ENCODE measurements at places on chromosomes 12 and 14.

DNA sequence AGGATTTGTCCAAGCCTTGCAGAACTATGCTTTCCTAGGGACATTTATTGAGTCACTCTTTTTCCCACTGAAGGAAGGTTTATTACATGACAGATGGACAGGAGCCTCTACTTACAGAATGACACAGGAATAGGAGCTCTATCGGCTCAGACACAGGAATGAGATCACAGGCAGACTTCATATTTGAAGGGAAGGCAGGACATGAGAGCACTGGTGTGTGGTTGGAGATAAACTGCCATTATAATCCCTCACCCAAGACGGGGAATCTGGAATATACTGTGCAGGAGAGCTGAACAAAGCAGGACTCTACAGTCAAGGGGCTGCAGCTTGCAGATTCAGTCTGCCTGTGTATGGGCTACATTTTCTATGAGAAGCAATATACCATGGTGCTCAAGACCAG, 26.8 kb upstream of the IL22 start:
- no peak for DNase-seq

GRCh38 chr14:34300882-34301734, 160.9 kb downstream of the SPTSSA start:
- no peak for DNase-seq

DNA sequence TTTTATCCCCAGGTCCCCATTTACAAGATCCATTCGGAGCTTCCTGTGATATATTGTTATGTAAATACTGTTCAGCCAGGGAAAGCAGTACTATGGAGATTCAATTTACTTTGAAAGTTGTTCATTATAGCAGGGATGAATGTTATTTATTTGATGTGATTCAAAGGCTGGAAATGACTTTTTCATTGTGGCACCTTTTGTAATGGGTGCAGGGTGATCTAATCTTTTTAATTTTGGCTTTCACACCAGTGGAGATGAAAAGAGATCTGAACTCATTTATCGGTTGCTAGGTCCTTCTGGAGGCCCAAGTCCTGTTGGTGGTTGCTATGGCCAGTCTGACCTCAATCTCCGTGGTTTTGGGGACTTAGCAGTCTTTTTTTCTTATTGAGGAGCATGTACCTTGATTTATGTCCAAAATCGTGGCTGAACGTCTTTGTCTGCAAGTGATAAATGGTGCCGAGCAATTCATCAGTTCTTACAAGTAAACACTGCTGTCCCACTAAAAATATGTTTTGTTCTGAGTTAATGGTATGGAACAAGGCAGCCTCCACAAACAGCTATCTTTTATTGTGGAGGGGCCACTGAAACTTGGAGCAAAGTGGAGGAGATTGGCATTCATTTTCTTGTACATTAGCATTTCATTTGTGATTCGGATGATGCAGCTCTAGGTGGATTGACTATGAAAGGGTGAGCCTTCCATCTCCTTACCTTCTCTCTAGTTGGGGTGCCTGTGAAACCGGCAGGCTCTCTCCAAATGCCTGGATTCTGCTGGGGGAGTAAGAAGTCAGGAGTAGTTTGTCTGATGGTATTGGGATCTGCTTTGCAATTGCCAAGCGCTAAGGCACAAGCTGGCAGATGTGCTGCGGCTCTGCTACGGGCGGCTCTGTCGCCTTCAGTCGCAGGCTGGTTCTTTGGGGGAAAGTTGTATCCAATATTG, 2.0 kb downstream of the RMST start:
- DNase-seq, result no peak

- DNase-seq, result no peak
Observed at GRCh38 chr12:24561882-24562770, 386.8 kb downstream of the BCAT1 start.

GRCh38 chr12:82708061-82708879, 21.6 kb downstream of the TMTC2 start:
- DNase-seq, result no peak

- DNase-seq, result no peak
Observed at GRCh38 chr12:45355730-45356129, 139.8 kb downstream of the ANO6 start.

- no peak for DNase-seq
Observed at GRCh38 chr14:65290830-65291229, 121.7 kb upstream of the FUT8 start.

- DNase-seq, result no peak
Observed at GRCh38 chr12:43579206-43579605, 27.2 kb upstream of the ADAMTS20 start.

DNA sequence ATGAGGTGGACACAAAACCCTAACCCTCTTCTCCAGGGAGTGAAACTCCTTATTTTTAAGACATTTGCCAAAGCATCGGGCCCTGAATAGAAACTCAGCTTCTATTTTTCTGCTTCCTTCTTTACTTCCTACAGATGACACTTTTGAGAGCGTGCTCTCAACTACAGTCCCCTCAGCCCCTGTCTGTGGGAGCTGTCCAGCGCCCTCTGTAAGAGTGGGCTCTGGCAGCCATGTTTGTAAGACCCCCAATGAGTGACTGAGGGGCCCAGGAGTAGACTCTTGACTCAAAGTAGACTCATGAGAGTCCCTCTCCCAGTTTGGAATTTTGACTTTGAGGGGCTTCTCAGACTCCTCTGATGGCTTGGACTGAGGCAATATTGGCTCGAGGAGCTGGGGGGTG, 25.5 kb upstream of the BATF start:
- no peak for DNase-seq

DNA sequence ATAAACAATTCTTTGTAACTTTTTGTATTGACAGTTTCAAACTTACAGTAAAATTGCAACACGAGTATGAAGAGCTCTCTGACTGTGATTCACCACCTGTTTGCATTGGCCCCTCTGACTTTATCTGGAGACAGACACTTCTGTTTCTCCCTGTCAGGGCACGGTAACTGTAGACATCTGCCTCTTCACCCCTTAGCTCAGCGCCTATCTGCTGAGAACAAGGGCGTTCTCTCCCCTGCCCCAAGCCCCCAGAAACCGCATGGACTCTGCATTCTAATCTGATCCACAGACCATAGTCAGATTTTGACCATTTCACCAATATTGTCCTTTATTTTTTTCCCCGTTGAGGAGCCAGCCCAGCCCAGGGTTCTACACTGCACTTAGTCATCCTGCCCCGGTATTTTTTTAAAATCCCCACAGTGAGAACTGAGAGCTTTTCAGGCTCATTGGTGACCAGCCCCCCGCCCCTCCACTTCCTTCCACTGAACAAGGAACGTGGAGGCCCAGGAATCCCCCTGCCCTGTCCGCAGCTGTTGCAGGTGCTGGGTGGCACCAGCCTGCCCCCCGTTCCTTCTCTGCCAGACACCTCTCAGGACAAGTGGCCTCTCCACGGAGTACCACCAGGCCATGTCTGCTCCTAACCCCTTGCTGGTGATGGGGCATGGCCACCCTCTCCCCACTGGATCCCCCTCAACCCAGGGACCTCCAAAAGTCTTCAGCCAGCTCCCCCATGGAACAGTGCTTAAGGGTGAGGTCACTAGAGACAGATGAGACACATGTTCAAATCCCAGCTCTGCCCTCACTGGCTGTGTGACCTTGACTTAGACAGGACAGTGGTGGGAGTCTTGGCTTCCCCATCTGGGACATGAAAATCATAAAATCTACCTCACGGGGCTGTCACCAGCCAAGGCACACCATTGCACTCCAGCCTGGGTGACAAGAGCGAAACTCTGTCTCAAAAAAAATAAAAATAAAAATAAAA, 11.2 kb downstream of the RHOF start:
- DNase-seq, result no peak

- no peak for DNase-seq
Observed at GRCh38 chr14:66944872-66945271, 244.4 kb upstream of the GARIN2 start.

- no peak for DNase-seq
Observed at GRCh38 chr12:103884316-103884715, 43.3 kb upstream of the NT5DC3 start.

DNA sequence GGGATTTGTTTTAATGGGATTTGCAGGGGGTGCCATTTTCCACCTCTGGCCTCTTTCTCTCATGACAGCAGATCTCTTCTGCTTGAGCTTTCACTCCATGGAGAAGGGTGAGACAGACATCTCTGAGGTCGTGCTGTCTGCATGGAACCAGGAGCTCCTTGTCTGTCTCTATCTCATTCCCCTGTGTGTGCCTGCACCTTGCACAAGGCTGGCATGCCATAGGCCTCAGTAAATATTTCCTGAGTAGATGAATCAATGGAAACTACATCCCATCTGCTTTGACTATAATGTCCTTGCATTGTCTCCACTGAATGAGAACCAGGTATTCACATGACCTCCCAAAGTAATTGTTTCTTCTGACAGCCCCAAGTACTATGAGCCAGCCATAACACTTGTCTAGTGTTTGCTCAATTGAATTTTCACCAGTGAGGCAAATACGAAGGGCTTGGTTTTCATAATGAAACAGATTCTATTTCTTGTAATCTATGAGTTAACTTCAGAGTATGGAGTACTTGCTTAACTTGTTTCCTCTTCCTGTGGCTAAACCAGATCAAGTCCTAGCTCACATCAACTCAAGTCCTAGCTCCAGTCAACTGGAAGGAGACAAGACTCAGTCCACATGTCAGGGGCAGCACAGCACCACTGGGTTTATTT, 32.3 kb downstream of the KCNK13 start:
- DNase-seq, result no peak

All from activated CD4-positive, alpha-beta T cell treated with anti-CD3 and anti-CD28 coated beads for 1 hour (primary cell).